HCT116 (cell line): ENCODE measurements at places on chromosomes 3 and 15. TPM values are rescaled to one million over a fixed set of nuclear protein-coding genes. Genes with fewer than 3 reads are reported as not detected.

GRCh38 chr3:31505371-31506048 is 27.2 kb upstream of the STT3B start:
- no peak overlapping the region for H3K4me3 ChIP-seq
- no peaks in the 10 kb centered on the region for H3K36me3 ChIP-seq
- no peak for DNase-seq
- no peaks in the 10 kb centered on the region for H3K4me1 ChIP-seq
- H3K27ac ChIP-seq, result no peak overlapping the region

DNA sequence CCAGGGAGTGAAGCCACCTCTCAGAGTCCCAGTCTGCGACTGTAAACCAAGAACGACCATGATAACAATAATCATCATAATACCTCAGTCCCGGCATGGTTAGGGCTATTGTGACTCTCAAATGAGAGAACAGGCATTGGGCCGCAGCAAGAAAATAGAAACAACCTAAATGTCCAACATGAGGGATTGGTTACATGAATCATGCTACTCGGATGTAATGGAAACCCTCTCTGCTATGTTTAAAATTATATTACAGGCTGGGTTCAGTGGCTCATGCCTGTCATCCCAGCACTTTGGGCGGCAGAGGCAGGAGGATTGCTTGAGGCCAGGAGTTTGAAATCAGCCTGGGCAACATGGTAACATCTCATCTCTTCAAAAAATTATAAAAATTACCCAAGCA is 2.8 kb downstream of the CPN2 start:
- no peaks in the 10 kb centered on the region for H3K27me3 ChIP-seq
- H3K4me1 ChIP-seq, result peaks cover 14% of the 10 kb centered on the region
- no peak overlapping the region for H3K4me3 ChIP-seq
- no peaks in the 10 kb centered on the region for H3K36me3 ChIP-seq
- H3K27ac ChIP-seq, result no peak overlapping the region
- no peak for DNase-seq

Gene NRROS
- total RNA-seq, result 0.12 TPM

Gene CFAP20DC
- 2.9 TPM for total RNA-seq

Gene CHDH
- total RNA-seq, result 10.8 TPM
